Colonic mucosa (tissue), 4 donors: ENCODE measurements at places on chromosomes 6 and 20. TPM values are rescaled to one million over a fixed set of nuclear protein-coding genes. Genes with fewer than 3 reads are reported as not detected.

GSTA1 gene
- 6.8 TPM for total RNA-seq

GSTA4 gene
- 17.0 TPM for total RNA-seq

EFHC1 gene
- total RNA-seq: 6.2 TPM

RFX6 gene
- 0.59 TPM for total RNA-seq

GJA10 gene
- total RNA-seq: not detected

BPIFB4 gene
- total RNA-seq: not detected

DNA sequence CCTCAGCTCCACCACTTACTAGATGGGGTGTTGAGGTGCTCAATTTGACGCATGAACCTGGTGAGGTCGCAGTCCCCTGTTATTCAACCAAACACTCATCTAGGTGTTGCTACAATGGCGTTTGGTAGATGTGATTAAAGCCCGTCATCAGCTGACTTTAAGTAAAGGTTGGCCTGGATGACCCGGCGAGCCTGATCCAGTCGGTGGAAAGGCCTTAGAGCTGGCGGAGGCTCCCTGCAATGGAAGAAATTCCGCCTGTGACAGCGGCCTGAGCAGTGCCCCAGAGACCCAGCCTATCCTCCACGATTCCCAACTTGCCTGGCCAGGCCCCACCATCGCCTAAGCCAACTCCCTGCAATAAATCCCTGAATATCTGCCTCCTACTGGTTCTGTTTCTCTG lies 171.4 kb downstream of the BMP7 start:
- H3K27ac ChIP-seq: no peak overlapping the region
- no peak for DNase-seq
- H3K4me1 ChIP-seq: no peaks in the 10 kb centered on the region
- H3K36me3 ChIP-seq: no peaks in the 10 kb centered on the region
- H3K27me3 ChIP-seq: no peaks in the 10 kb centered on the region
- no peak overlapping the region for H3K4me3 ChIP-seq

DNA sequence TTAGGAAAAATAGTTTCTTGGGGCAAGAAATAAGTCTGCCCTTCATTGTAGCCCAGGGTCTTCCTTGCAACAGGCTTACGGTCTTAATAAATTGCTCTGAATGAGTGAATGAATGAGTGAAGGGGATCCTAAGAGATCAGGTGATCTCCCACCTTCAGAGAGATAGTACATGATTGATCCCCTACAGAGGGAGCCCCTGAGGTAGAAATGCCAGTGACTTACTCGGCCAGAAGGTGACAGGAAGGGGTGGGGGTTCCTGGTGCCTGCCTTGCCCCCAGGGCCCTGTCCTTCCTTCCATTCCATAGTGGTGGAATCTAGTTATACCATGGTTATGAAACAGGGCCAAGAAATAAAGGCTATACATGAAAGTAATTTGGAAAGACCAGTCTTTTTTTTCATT lies 215.3 kb upstream of the SSTR4 start:
- H3K4me3 ChIP-seq: no peak overlapping the region
- no peak overlapping the region for H3K27ac ChIP-seq
- H3K36me3 ChIP-seq: no peaks in the 10 kb centered on the region
- H3K4me1 ChIP-seq: no peaks in the 10 kb centered on the region
- no peaks in the 10 kb centered on the region for H3K27me3 ChIP-seq

DNA sequence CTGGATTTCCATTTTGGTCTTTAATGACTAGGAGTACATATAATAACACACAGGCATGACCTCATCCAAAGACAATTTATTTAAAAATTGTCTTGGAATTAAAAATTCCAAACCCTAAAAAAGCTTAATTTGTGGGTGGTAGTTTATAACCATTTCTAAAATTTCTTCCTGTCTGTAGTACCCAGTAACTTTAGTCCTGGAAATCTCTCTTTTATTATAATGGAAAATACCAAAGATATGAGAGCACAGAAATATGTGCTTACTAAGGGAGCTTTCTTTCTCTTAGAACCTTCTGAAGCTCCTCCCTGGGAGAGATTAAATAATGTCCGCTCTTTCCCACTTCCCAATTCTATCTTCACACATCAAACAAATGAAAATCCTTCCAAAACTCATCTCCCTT lies 70.5 kb upstream of the PRL start:
- no peaks in the 10 kb centered on the region for H3K4me1 ChIP-seq
- H3K27me3 ChIP-seq: no peaks in the 10 kb centered on the region
- no peak overlapping the region for H3K27ac ChIP-seq
- no peaks in the 10 kb centered on the region for H3K36me3 ChIP-seq
- no peak for DNase-seq

DNA sequence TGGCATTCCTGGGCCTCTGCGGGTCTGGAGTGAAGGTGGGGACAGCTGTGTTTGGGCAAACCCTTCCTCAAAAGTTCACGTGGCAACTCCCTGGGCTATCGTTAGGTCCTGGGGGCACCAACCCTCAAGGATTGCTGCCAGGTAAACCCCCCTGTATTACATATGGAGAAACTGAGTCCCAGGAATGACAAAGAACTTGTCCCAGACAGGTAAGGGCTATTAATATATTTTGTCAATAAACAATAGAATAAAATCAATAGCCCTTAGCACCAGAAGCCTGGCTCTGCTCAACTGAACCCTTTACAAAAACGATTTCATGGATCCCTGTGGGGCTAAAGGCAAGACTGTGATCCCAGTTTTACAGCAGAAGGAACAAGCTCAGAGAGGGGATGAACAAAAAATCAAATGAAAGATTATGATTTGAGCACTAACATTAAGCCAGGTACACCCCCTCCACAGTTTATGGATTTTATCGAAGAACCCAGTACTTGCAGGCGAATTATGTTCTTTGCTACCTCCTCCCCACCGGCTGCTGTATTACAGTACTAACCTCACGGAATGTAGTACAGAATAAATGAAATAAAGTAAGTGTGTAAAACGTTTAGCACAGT lies 2.7 kb downstream of the ID1 start:
- no peak for DNase-seq
- no peaks in the 10 kb centered on the region for H3K36me3 ChIP-seq
- no peak overlapping the region for H3K4me3 ChIP-seq
- H3K27ac ChIP-seq: peak overlapping the region; percentile 77
- H3K27me3 ChIP-seq: no peaks in the 10 kb centered on the region

GRCh38 chr20:5662769-5663168 lies 87.4 kb upstream of the SHLD1 start:
- no peak overlapping the region for H3K4me3 ChIP-seq
- H3K36me3 ChIP-seq: no peaks in the 10 kb centered on the region

DNA sequence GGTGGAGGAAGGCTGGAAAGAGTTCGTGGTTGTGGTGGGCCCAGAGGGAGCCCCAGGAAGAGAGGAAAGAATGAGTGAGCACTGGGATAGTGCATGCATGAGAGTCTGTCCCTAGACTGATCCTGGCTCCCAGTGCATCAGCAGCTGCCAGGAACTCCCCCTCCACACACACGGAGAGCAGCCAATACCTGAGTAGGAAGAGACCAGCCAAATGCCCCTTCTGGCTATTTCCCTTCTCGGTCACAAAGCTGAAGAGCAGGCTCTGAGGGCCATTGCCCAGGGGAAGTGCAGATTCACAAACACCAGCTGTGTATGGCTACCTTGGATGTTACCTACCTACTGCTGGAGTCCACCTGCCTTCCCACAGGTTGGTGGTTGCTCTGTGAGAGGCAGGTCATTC lies 45.1 kb downstream of the GABRR2 start:
- no peaks in the 10 kb centered on the region for H3K36me3 ChIP-seq
- no peak overlapping the region for H3K4me3 ChIP-seq
- no peaks in the 10 kb centered on the region for H3K27me3 ChIP-seq
- no peak for DNase-seq
- H3K27ac ChIP-seq: no peak overlapping the region

DNA sequence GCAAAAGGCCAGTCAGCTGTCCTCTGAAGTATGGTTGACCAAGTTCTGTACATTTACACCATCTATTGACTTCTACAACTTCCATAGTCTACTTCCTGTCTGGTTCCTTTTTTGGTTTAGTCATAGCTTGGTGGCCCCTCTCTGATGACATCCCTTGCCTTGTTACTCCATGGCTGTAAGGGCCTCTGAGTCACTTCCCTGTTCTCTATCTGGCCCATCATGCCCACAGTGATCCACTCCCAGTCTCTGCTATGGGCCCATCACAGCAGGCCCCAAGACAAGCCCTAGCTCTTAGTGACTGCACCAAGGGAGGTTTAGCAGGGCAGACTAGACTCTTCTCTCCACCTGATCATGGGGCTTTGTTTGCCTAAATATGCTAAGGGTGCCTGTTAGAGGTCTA lies 441.6 kb downstream of the HACE1 start:
- H3K4me1 ChIP-seq: no peaks in the 10 kb centered on the region
- no peaks in the 10 kb centered on the region for H3K27me3 ChIP-seq
- H3K36me3 ChIP-seq: no peaks in the 10 kb centered on the region
- DNase-seq: no peak
- no peak overlapping the region for H3K4me3 ChIP-seq

DNA sequence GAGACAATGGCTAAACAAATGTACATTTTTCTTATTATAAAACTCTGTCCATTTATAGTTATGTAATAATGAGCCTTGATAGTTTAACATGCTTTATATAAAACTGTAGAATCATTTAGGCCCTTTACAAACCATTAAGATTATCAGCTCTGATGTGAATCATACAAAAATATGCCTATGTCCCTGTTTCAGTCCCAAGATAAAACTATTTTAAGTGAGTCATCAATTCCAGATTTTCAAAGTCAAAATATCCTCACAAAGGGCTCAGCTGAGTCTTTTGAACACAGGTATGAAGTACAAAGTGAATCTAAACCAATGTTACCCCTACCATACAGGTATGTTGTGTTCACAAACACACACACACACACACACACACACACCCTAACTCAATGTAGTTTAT lies 88.0 kb downstream of the PTPRK start:
- DNase-seq: no peak
- H3K27me3 ChIP-seq: no peaks in the 10 kb centered on the region
- no peaks in the 10 kb centered on the region for H3K4me1 ChIP-seq
- no peak overlapping the region for H3K4me3 ChIP-seq
- H3K27ac ChIP-seq: no peak overlapping the region
- no peaks in the 10 kb centered on the region for H3K36me3 ChIP-seq

GRCh38 chr6:111537528-111537920 lies 54.5 kb upstream of the REV3L start:
- H3K4me1 ChIP-seq: no peaks in the 10 kb centered on the region
- H3K27ac ChIP-seq: peak overlapping the region; percentile 6
- no peaks in the 10 kb centered on the region for H3K36me3 ChIP-seq
- DNase-seq: no peak
- H3K4me3 ChIP-seq: no peak overlapping the region

DNA sequence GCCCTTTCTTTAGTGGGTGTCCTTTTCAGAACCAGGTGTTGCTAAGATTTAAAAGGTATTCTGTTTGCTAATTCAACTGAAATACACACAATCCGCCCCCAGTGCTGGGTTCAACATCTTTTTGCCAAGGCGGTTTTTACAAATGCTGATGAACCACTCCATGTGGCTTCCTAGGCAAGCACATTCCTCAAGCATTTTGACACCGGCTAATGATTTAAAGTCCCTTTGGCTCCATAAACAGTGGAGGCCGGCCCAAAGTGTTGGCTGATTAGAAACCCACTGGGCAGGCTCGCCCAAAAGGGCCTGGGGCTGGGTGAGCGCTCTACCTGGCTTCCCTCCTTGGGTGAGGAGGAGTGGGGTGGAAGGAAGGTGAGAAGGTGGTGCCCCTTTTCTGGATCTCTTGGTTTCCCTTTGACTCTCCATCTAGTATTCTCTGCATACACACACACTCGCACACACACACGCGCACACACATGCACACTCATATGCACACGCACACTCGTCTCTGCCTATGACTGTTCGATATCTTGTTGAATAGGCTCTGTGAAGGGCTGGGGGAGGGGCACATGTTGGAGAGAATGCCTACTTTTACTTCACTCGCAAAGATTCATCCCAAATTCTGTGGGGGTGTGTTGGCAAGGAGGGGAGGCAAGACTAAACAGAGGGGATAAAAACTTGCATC lies 66.7 kb upstream of the ARMC2 start:
- H3K27ac ChIP-seq: no peak overlapping the region
- H3K36me3 ChIP-seq: no peaks in the 10 kb centered on the region
- no peaks in the 10 kb centered on the region for H3K27me3 ChIP-seq
- no peak for DNase-seq
- H3K4me3 ChIP-seq: peak overlapping the region; percentile 17

DNA sequence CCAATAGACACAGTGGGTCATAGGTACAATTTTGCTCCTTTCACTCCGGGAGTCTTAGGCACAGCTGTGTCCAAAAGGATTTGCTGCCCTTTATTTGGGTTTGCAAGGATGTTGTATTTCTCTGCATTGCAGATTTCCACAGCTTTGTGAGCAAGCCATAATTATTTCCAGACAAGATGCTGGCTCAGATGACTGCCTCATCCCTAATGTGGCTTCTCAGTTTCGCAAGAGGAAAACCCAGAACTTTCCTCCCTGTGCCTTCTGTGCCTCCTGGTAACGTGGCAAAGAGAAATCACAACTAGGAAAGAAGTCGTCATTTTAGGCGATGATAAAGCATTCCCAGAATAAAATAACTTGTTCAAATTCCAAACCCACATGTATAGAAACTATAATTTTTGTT lies 33.7 kb downstream of the FAM50B start:
- no peak overlapping the region for H3K27ac ChIP-seq
- no peaks in the 10 kb centered on the region for H3K27me3 ChIP-seq
- H3K36me3 ChIP-seq: no peaks in the 10 kb centered on the region
- H3K4me1 ChIP-seq: no peaks in the 10 kb centered on the region
- no peak for DNase-seq
- H3K4me3 ChIP-seq: no peak overlapping the region

DNA sequence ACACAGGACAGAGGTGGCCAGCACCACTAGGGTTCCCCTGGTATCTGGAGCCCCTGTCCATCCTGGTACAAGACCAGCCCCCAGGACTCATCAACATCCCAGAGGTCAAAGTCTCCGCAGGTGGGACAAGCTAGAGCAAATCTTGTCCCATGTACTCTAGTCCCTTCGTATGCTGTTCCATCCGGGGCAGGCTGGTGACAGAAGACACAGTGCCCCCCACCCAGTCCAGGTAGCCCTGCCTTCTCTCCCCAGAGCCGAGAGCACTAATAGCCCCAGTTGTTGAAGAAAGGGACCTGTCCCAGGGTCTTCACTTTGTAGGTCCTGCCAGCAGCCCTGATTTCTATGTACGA lies 21.1 kb downstream of the PCK1 start:
- no peaks in the 10 kb centered on the region for H3K36me3 ChIP-seq
- no peak overlapping the region for H3K4me3 ChIP-seq
- DNase-seq: no peak
- peaks cover 5% of the 10 kb centered on the region for H3K4me1 ChIP-seq
- H3K27me3 ChIP-seq: no peaks in the 10 kb centered on the region
- H3K27ac ChIP-seq: no peak overlapping the region

DNA sequence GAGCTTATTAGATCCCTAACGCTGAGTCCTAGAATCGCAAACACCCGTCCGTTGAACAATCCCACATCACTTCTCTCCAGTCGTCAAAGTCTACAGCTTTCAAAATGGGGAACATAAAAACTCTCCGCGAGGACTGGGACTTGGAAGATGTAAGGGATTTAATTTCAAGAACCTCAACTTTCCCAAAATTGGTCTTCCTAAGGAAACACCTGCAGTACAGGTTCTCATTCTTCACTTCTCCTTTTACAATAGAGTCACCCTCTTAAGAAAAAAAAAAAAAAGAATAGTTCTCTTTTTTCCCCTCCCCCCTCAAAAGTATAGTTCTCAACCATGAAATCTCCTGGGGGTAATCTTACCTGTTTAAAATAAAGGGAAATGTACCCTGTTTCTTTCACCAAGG lies 6.6 kb upstream of the ZBTB22 start:
- peaks cover 9% of the 10 kb centered on the region for H3K36me3 ChIP-seq
- H3K27ac ChIP-seq: peak overlapping the region; percentile 92
- peaks cover 10% of the 10 kb centered on the region for H3K4me1 ChIP-seq
- no peaks in the 10 kb centered on the region for H3K27me3 ChIP-seq
- no peak for DNase-seq

- no peak for DNase-seq
- no peak overlapping the region for H3K4me3 ChIP-seq
- H3K4me1 ChIP-seq: no peaks in the 10 kb centered on the region
- no peak overlapping the region for H3K27ac ChIP-seq
- H3K27me3 ChIP-seq: no peaks in the 10 kb centered on the region
- H3K36me3 ChIP-seq: no peaks in the 10 kb centered on the region
Observed at GRCh38 chr6:107820338-107821261, 3.5 kb downstream of the SCML4 start.
